ENCODE measurements at places on chromosomes 5 and 9.
A peak's percentile ranks its signal among the peaks of the same experiment; 100 is the strongest.

- no peak for DNase-seq
Observed at GRCh38 chr9:95284162-95285080, 33.1 kb downstream of the FANCC start.

DNA sequence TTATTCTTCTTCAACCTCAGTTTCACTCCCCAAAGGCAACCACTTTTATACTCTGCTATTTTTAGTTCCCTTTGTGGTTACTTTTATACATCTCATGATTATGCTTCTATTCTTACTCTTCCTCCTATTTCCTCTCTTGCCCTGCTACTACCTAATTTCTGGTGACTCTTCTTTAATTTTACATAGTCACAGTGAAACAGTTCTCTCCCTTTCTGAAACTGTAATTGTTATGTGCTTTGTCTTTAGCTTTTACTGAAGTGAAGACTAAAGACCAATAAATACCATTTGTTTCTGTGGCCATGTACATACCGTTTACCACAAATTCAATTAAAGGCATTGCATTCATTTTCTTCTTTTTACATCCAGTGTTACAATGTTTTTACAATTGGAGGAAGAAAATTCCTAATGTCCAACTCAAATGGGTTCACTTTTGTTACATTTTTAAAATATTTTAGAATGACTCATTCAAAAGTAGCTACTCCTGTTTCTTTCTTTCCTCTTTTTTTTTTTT is 410.6 kb downstream of the PSAT1 start:
- no peak for DNase-seq

DNA sequence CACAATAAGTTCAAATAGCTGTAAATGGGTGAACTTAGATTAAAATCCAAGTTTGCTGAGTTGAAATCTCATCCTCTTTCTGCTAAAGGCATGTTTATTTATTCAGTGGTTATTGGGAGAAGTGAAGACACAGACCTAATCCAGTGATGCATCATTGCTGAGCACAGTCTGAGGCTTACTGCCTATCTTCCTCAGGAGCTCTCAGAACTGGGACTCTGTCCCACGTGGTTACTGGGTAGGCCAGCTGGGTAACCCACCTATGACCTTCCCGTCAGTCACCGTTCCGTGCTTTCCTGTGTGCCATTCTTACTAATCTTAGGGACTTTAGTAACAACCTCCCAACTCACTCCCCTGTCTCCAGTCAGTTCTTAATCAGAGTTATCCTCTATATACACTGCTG is 226.8 kb upstream of the ATP10B start:
- DNase-seq: no peak

GRCh38 chr9:79477955-79478771 is 93.6 kb upstream of the TLE4 start:
- DNase-seq: peak; percentile 56

- no peak for DNase-seq
Observed at GRCh38 chr5:152221721-152222629, 183.1 kb downstream of the NMUR2 start.

DNA sequence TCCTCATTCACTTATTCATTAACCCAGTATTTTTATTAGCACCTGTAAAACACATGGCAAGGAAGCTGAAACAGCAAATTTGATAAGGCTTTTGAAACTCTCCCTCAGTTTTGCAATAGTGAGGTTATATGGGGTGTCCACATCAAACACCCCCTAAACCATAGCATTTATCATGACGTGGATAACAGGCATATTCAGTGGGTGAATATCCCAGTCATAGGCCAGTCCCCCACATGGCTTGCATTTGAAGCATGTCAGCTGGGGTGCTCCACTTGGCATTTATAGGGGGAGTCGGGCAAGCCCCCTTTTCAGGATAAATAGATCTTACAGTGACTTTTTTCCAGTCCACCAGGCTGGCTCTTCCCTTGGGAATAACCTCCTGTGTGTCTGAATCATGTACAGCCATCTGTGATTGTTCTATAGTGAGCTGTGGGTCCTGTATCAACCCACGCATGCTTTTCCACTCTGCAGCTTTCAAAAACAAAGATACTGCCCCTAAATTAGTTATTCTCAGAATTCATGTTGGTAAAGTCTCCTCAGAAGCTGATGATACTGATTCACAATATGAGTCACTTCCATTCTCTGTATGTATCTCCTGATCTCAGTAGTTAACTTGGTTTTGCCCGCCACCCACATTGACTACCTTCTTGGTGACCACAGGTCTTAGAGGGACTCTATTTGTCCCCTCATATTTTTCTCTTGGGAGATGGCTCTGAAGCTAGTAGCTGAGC is 84.4 kb upstream of the SPIN1 start:
- no peak for DNase-seq

DNA sequence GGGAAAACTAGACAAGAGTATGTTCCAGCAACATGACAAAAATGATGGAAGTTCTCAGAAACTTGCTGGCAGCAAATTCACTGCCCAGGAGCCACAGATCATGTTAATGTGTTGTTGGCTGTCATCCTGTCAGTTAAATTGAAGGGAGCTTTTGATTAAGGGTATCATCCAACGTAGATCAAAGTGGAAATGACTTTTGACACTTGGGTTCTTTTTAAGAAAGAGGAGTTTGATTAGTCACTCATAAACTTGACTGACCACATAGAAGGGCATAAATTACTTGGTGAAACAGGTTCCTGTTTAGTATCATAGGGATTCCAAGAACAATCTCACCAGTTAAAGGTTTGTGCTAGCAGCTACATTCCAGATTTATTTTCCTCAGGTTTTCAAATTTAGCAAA is 288.7 kb downstream of the CSNK1G3 start:
- DNase-seq: no peak

DNA sequence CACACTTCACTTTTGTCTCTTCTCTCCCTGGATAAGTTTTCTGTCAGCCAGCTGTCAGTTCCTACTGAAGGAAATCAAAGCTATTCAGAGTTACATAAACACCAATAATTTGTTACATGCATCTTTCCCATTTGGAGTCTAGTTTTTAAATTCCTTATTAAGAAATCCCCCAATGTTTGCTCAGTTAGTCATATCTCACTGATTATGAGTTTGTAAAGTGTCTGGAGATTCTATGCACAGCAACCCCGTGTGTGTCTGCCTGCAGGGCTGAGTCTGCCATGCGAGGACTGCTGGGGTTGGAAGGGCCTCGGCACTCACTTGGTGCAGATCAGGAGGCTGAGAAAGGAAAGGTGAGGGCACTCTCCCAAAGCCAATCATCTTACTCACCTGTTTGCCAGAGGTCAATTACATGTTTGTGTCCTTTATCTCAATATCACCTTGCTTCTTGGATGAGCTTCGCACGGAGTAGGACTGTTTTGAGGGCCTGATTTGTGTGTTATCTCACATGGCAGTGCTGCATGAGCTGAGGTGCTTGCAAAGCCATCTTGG is 3.3 kb downstream of the ANKRD34B start:
- DNase-seq: no peak

DNA sequence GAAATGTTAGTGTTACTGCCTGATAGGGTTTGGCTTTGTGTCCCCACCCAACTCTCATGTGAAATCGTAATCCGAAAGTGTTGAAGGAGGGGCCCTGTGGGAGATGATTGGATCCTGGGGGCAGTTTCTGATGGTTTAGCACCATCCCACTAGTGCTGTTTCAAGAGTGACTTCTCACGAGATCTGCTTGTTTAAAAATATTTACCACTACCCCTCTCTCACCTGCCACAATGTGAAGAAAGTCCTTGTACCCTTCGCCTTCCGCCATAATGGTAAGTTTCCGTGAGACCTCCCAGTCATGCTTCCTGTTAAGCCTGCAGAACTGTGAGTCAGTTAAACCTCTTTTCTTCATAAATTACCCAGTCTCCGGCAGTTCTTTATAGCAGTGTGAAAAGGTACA is 2.6 kb upstream of the RFX3 start:
- DNase-seq: peak; percentile 79

- no peak for DNase-seq
Observed at GRCh38 chr5:54556141-54556540, 38.6 kb downstream of the SNX18 start.

GRCh38 chr5:13187186-13187585 is 757.3 kb downstream of the DNAH5 start:
- no peak for DNase-seq

- DNase-seq: no peak
Observed at GRCh38 chr9:69047371-69047770, 11.8 kb downstream of the FXN start.

- no peak for DNase-seq
Observed at GRCh38 chr5:134245101-134245604, 19.3 kb upstream of the PPP2CA start.

DNA sequence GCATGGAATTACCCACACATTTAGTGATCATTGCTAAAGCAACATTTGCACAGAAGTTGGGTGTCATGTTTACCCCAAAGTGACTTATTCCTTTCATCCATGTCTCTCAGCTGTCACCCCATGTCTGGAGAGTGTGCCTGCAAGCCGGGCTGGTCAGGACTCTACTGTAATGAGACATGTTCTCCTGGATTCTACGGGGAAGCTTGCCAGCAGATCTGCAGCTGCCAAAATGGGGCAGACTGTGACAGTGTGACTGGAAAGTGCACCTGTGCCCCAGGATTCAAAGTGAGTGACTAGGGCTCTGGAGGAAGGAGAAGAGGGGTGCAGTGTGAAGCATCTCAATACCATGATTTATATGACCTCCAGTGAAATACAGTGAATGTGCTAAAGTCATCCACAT is 99.9 kb upstream of the PRRC1 start:
- no peak for DNase-seq

DNA sequence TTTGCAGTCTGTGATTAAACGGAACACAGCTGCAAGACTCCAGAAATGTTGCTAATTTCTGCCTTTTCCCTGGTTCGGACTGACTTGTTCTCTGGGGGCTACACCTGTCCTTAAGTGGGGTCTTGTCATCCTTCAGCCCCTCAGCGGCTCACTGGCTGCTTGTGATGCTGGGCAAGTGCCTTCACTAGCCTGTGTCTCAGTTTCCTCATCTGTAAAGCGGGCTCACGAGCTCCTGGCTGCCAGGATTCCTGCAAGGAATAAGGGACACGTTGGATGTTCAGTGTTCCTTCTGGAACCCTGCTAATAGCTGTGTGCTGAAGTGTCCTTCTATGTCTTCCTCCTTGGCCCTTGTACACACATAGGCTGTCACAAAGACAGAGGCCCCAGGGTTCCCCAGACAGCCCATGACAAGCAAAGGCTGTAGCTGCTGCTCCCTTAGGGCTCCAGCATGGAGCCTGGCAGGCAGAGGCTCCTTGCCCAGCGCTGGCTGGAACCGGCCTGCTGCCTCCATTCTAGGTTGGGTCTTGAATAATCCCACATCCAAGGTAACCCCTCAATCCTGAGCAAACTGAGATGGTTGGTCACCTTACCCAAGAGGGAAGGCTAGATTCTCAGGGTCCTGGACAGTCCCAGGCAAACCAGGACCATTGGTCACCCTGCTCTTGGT is 116.1 kb downstream of the GAPVD1 start:
- DNase-seq: no peak

- no peak for DNase-seq
Observed at GRCh38 chr5:56815658-56816545, 553 bp downstream of the MAP3K1 start.

GRCh38 chr5:7592910-7593309 is 197.0 kb downstream of the ADCY2 start:
- DNase-seq: peak; percentile 51

DNA sequence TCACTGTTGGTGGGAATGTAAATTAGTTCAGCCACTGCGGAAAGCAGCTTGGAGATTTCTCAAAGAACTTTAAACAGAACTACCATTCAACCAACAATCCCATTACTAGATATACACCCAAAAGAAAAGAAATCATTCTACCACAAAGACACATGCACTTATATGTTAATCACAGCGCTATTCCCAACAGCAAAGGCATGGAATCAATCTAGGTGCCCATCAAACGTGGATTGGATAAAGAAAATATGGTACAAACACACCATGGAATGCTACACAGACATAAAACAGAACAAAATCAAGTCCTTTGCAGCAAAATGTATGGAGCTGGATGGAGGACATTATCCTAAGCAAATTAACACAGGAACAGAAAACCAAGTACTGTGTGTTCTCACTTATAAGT is 42.1 kb downstream of the PRUNE2 start:
- DNase-seq: no peak

DNA sequence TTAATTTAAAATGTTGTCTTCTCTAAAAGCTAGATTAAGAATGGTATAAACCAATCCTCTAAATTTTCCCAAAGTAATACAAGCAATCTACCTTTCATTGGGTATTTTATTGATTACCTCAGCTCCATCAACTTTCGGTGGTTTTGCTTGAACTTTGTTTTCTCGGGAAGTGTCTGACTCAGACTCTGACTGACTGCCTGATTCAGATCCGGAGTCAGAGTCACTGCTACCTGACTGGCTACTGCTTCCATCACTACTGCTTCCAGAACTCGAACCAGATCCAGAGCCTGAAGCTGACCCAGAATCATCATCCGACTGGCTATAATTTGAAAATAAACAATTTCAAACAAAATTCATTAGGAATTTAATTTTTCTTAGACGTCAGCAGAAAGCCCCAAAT is 24.0 kb downstream of the CHD1 start:
- no peak for DNase-seq

DNA sequence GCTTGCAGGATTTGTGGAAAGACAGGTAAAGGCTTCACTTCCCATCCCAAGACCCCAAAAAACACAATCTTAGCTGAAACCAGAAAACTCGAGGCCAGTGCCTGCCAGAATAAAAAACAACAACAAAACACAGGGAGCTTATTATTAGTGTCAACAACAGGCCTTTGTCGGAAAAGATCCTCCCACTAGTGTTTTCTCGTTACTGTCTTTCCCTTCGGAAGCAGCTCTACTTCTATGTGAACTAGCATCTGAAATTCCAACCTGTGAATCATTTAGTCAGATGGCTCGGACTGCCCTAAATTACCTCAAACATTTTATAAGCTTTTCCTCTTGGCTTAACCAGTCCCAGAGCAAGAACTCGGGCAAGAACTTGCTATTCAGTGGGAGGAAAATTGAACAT is 122.2 kb upstream of the GNA14 start:
- DNase-seq: no peak

GRCh38 chr5:75365740-75366139 is 28.7 kb downstream of the HMGCR start:
- DNase-seq: no peak

DNA sequence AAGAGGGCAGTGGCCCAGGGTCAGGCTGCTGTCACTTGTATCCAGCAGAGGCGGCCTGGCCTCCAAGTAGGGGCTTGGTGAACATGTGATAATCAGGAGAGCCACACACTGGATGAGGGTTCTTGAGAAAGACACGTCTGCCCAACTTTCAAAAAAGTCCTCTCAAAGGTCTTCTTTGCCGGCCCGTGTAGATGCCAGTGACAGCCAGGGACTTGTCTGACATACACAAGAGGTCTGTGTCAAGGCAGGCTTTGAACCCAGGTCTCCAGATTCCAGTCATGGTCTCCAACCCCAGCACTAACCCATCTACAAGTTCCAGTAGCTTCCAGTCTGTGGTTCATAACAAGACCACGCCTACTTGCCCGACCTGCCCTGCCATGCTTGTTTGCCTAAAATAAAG is 7.9 kb upstream of the AMBP start:
- no peak for DNase-seq

- no peak for DNase-seq
Observed at GRCh38 chr9:16181539-16181938, 628.7 kb downstream of the CCDC171 start.

- no peak for DNase-seq
Observed at GRCh38 chr5:74342948-74343682, 297.4 kb downstream of the ENC1 start.
